ENCODE measurements at places on chromosomes 2 and 18.
A peak's percentile ranks its signal among the peaks of the same experiment; 100 is the strongest.

- DNase-seq, result no peak
These were observed 304.7 kb upstream of the SYT4 start for GRCh38 chr18:43581936-43582519.

DNA sequence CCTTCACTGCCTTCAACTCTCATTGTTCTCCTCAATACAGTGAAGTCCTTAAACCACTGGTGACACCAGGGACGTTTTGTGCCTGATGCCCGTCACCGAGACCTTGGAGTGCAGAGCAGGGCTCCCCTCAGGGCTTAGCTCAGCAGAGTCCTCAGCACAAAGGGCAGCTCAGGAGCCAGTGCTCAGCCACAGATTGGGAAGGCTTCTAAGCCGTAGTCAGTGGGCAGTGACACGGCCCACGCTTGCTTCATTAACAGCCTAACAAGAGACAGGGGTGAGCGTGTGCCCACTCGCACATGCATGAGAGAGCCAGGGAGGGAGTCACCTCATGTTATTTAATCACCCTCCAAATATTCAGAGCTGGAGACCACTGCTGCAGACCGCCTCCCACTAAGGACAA lies 137.5 kb downstream of the SH3RF3 start:
- no peak for DNase-seq

- DNase-seq, result peak; percentile 5
These were observed 656 bp downstream of the LRRTM4 start for GRCh38 chr2:77521548-77521891.

- DNase-seq, result no peak
These were observed 32.1 kb upstream of the SPAG16 start for GRCh38 chr2:213252206-213252605.

GRCh38 chr2:204104811-204105210 lies 168.2 kb downstream of the ICOS start:
- no peak for DNase-seq

- no peak for DNase-seq
These were observed 16.6 kb downstream of the EPHA4 start for GRCh38 chr2:221555494-221555846.

DNA sequence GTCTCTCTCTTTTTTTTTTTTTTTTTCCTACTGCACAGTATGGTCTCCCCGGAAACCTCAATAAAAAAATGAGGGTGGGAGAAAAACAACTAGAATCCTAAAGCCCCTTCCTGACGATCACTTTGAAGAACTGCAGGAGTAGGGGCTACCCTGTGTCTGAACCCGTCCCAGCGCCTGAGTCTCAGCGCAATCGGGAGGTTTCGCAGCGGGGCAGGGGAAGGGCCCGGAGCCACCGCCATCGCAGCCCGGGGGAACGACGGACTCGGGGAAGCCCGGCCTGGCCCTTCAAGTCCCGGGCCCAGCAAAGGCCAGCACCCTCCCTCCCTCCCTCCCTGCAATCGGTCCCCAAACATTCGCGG lies 411 bp downstream of the NARS1 start:
- peak; percentile 74 for DNase-seq

DNA sequence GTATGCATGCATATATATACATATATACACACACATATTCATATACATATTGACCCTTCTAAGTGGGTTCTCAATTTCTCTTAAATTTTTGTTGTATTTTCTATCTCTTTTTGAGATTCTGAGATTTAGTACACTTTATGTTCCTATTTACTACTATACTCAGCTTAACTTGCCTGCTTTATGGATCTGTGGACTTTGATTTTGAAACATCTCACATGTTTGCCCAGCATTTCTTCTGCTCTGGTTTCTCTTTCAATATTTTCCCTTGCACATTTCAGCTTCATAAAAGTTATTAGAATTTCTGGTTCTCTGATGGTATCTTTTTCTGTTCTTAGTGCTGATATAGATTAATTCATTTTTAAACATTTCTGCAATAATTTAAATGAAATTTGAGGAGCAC lies 380.6 kb downstream of the SPAG16 start:
- no peak for DNase-seq

DNA sequence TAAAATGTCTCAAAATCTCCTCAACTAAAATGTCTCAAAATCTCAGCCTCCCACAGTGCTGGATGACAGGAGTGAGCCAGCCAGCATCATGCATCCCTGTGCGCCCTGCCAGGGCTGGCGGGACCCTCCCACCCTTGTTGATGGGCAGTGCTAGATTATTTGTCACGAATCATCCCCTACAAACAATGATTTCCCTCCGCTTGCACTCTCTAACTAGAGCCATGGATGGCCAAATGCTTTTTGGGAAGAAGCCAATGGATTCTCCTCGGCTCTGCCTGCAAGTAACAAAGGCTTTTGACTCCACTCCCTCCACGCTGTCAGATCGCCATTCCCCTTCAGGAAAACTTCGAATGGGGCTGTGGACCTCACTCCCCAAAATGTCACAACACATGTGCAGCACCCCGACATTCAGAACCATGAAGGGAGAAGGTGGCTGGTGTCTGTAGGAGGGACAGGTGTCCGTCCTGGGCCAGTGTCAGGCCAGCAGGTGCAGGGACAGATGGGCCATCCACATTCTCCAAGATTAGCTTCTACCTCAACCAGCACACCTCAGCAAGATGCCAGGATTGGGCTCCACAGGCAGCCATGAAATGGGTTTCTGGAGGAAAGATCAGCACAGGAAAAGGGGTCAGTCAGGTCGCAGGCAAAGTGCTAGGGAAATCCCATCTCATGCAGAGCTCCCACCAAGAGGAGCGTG lies 11.5 kb downstream of the AMER3 start:
- no peak for DNase-seq

DNA sequence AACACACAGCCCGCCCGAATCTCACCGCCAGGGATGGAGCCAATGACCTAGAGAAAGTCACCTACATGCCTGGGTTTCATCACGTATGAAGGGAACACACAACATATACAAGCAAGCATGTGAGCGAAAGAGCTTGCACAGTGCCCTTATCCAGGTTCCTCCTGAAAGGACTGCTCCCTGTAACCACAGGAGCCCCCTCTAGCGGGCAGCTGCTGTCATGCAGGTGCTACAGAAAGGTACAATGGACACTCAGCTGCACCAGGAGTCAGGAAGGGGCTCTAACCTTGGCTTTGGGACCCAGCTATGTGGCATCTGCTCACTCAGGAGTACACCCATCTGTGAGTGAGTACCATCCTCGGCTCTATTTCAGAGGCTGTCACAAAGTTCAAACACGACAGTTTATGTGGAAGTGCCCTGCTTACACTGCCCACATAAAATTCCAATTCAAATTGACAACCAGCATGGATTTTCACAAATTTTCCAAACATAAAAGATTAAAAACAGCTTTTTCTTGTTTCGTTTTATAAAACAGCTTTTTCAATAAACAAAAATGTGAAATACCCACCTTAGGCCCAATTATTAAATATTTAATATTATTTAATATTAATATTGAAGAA lies 3.5 kb downstream of the NDUFA10 start:
- peak; percentile 91 for DNase-seq

GRCh38 chr2:120014226-120014980 lies 1.5 kb downstream of the EPB41L5 start:
- peak; percentile 35 for DNase-seq

DNA sequence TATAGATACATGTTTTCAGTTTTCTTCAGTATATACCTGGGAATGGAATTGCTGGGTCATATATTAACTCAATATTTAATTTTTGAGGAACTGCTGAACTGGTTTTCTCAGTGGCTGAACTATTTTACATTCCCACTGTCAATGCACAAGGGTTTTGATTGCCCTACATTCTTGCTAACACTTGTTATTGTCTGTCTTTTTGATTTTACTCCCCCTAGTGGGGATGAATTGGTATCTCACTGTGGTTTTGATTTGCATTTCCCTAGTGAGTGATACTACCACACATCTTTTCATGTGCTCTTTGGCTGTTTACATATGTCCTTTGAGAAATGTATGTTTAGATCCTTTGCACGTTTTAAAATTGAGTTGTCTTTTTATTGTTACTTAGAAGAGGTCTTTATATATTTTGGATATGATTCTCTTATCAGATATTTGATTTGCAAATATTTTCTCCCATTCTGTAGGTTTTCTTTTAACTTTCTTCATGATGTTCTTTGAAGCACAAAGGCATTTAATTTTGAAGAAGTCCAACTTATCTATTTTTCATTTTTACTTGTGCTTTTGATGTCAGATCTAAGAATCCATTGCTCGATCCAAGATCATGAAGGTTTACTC lies 36.2 kb downstream of the ASB1 start:
- peak; percentile 73 for DNase-seq

DNA sequence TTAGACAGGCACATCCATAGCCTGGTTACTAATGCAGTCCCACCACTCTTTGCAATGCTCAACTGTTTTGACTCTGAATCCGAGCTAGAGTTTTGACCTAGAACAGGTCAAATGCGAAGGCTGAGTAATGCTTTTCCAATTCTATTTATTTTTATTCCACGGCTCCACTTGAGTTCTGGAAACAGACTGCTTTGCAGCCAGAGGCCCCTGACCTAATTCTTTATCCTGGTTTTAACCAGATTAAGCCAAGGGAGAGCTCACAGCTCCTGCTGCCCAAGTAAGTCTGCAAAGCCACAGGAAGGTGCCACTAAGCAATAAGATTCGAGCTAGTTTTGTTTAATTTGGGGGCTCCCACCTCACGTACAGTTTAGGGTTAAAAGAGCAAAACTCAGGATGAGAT lies 51.4 kb downstream of the MREG start:
- DNase-seq, result no peak

GRCh38 chr2:198293281-198293680 lies 488.9 kb downstream of the PLCL1 start:
- DNase-seq, result no peak

GRCh38 chr2:106161938-106162820 lies 31.9 kb downstream of the UXS1 start:
- no peak for DNase-seq

DNA sequence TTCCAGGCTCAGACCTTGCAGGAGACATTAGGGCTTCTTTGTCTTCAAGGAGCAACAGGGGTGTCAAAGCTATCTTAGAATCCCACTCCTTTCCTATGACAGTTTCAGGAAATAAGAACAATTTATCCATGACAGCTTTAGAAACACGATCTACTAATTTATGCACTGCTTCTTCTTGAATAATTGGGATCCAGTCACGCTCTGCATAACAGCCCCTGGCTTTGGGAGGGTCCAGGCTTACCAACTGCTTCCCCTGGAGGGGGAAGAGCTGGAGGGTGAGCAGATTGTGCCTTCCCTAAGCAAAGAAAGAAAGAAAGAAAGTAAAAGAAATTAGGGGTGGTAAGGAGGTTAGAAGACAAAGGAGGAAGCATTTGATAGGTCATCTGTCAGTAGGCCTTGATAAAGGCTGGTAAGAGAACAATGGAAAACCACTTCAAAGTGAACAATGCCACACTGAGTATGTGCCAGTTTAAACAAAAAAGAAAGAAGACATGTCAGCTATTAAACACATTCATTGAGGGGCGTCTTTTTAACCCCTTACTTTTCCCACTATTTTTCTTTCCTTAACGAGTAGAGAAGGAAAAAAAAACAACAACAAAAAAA lies 327.6 kb downstream of the DCC start:
- DNase-seq, result no peak

- DNase-seq, result no peak
These were observed 283.9 kb downstream of the ALPK2 start for GRCh38 chr18:58344861-58345463.

- DNase-seq, result no peak
These were observed 15.2 kb upstream of the SCYGR1 start for GRCh38 chr2:227402959-227403358.

GRCh38 chr2:164896634-164897355 lies 55.2 kb upstream of the COBLL1 start:
- DNase-seq, result no peak

DNA sequence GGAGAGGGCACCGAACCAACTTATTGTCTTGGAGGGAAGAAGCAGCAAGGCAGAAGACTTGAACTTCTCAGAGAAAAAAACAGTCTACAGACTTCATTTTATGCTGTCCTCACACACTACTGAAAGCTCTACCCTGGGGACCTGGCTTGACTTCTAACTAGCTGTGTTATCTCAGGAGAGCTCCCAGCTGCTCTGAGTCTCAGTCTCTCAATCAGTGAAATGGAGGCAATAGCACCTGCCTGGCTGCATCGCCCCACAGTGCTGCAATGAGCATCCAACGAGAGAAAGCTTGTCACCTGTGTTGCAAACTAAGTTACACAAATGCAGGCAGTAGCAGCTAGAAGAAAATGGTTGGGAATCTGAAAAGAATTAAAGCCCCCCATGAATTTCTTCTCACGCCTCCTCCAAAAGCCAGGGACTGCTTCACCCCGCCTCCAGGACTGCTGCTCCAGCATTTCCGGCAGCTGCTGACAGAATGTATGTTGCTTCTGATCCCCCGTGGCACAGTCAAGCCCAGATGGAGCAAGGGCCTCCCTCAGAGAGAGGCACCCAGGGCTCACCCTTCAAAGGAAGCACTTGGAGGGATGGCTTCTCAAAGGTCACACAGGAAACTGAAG lies 116.3 kb downstream of the BCL11A start:
- no peak for DNase-seq

DNA sequence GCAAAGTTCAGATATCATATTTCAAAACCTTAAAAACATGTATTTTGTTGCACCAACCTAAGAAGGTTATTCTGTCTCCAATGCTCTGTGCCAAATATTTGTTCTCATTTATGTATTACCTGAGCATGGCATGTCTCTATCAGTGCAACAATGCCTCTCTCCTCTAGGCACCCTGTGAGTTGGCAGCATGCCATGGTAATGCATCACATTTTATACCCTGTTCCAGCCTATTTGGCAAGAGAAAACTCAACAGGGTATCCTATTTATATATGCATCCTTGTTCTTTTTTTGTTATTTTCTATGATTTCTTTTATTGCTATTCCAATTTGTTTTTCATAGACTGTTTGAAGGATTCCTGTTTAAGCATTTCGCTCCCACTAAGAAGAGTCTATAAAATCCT lies 126.3 kb upstream of the NRXN1 start:
- DNase-seq, result no peak

DNA sequence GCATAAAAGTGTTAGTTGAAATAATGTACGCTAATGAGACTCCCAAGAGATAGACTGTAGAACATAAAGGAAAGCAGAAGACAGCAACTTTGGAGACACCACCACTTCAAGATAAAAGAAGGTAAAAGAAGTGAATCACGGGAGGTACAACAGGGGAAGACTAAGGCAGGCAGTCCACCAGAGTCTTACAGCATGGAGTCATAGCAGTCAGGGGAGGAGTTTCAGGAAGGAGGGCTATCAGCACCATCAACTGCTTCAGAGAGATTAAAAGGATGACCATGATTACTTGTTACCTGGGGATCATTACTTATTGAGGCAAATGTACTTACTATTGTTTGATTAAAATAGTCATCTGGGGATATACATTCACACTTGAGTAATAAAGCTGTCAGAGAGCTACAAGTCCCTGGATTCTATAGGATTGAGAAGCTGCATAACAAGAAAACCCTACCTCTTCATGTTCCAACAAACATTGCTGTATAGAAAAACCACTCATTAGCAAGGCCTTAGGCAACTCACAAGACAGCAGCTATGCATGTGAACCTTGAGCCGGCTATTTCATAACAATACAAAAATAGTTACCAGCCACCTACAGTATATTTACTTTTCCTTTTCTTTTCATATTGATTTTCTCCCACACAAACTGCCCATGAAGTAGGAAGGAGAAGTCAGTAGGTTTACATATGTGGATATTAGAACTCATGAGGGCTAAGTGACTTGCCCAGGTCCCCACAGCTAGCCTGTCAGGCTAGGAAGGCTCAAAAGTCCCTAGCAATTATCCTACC lies 101.7 kb downstream of the PDE11A start:
- DNase-seq, result no peak

Data from H7 (cell line).